ENCODE measurements at places on chromosomes 16 and 17.

GRCh38 chr16:67526149-67526791 is 2.4 kb upstream of the RIPOR1 start:
- no peak for DNase-seq

- no peak for DNase-seq
These were observed 10.1 kb upstream of the CA4 start for GRCh38 chr17:60139438-60140285.

DNA sequence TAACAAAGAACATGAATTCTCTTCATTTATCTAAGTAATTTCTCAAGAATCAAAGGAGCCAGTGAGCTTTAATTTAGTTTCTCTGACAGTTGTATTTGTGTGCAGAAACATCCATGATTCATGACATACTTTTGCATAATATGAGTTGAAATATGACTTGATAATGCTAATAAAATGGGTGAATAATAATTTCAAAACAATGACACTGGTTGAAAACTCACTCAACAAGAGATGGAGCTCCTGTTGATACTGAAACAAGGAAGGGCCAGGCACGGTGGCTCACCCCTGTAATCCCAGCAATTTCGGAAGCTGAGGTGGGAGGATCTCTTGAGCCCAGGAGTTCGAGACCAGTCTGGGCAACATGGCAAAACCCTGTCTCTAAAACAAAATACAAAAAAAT is 147.0 kb downstream of the MAP2K6 start:
- DNase-seq = no peak

GRCh38 chr16:52650318-52650717 is 103.4 kb upstream of the TOX3 start:
- no peak for DNase-seq

GRCh38 chr16:66258916-66259845 is 107.3 kb upstream of the CDH5 start:
- DNase-seq = no peak

- no peak for DNase-seq
These were observed 536.5 kb upstream of the CDH11 start for GRCh38 chr16:65658349-65658748.

DNA sequence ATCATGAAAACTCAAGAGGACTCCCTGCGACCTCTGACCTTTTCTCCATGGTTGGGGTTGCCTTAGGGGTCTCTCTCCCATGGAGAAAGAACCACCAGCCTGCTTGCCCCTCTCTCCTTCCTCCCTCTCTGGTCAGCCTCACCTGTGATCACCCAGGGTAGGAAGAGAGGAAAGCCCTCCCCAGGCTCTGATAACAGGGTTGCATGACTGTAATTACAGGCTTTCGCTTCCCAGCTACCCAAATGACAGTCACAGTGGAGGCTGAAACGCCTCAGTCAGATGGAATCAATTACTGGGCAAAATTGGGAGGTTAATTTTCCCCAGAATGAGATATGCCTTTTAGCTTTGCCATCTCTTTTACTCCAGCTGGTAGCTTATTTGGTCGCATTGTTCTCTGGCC is 265.8 kb upstream of the SOX9 start:
- DNase-seq = no peak

GRCh38 chr17:75114552-75115314 is 5.0 kb downstream of the ARMC7 start:
- DNase-seq = no peak

GRCh38 chr17:66464921-66465320 is 162.5 kb downstream of the PRKCA start:
- DNase-seq = no peak

- DNase-seq = no peak
These were observed 125.3 kb downstream of the ANKRD11 start for GRCh38 chr16:89365044-89365467.

GRCh38 chr16:83791916-83792315 is 15.9 kb upstream of the HSBP1 start:
- no peak for DNase-seq

GRCh38 chr16:56241596-56241995 is 50.3 kb downstream of the GNAO1 start:
- no peak for DNase-seq

GRCh38 chr17:58172369-58173071 is 5.7 kb downstream of the OR4D2 start:
- DNase-seq = peak; percentile 31

DNA sequence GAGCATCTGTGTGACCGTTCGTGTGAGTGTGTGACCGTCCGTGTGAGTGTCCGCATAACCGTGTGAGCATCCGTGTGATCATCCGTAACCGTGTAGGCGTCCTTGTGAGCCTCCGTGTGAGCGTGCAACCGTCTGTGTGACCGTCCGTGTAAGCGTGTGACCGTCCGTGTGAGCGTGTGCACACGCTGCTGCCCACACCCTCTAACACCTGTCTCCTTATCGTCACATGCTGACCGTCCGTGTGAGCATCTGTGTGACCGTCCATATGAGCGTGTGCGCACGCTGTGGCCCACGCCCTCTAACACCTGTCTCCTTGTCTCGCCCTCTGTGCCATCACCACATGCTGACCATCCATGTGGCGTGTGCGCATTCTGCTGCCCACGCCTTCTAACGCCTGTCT is 31.1 kb downstream of the NME3 start:
- DNase-seq = no peak

- no peak for DNase-seq
These were observed 63.0 kb downstream of the NUP93 start for GRCh38 chr16:56792967-56793366.

GRCh38 chr16:4336701-4337539 is 14.2 kb downstream of the PAM16 start:
- no peak for DNase-seq

DNA sequence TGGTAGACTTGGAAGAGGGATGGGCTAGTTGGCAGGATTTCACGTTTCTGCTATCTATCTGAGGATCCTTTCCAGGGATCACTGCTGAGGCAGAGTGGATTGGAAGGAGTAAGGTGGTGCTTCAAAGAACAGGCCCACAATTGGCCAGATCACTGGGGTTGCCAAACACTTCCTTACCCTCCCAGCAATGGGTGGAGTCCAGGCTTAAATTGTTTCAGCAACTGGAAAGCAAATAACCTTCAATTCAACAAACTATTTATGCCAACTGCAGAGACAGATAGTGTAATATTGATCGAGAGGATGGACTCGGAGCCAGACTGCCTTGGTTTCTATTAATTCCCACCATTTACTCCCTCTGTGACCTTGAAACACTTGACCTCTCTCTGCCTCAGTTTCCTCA is 2.1 kb downstream of the ARRB2 start:
- no peak for DNase-seq

DNA sequence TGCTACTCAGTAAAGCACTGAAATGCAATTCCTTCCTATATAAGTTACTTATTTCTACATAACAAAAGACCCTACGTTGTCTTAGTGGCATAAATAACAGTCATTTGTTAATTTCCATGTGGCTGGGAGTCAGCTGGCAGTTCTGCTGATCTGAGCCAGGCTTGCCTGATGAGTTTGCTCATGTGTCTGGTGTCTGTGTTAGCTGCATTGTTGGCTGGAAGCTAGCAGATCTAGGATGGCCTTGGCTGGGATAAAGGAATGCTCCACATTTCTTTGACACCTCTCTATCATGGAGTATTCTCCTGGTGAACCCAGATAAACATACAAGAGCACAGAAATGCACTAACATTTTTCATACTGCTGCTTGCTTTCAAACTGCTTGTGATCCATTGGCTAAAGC is 264.4 kb upstream of the MON1B start:
- DNase-seq = no peak

GRCh38 chr17:65556014-65556909 is 5.2 kb downstream of the AXIN2 start:
- DNase-seq = no peak

GRCh38 chr16:85944572-85945423 is 45.8 kb downstream of the IRF8 start:
- DNase-seq = no peak

GRCh38 chr16:19896951-19897350 is 12.3 kb upstream of the GPRC5B start:
- DNase-seq = no peak

- no peak for DNase-seq
These were observed 48.9 kb downstream of the SLFN5 start for GRCh38 chr17:35291802-35292201.

GRCh38 chr17:82314012-82314726 is 3.2 kb downstream of the CD7 start:
- no peak for DNase-seq

DNA sequence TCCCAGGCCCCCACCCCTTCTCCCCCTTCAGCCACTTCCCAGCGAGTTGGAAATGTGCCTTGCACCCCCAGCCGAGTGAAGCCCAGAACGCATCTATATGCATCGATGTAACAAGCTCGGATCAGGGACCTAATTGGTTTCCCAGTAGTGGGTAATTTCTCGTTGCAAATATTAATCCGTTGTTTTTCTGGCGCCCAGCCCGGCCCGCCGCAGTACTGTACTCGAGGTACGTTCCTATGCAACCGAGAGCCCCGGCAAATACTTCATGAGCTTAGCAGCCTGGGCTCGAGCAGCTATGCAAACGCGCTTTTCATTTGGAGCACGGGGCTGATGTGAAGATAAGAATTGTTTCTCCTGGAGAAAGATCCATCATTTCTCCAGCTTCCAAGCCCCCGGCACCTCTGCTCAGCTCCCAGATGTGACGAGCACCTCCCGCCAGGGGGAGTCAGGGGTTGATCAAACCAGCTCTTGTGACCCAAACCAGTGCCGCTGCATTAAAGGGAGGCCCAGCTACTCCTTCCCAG is 229.8 kb downstream of the KATNIP start:
- no peak for DNase-seq

- no peak for DNase-seq
These were observed 55.3 kb downstream of the PIGL start for GRCh38 chr17:16272111-16272840.

DNA sequence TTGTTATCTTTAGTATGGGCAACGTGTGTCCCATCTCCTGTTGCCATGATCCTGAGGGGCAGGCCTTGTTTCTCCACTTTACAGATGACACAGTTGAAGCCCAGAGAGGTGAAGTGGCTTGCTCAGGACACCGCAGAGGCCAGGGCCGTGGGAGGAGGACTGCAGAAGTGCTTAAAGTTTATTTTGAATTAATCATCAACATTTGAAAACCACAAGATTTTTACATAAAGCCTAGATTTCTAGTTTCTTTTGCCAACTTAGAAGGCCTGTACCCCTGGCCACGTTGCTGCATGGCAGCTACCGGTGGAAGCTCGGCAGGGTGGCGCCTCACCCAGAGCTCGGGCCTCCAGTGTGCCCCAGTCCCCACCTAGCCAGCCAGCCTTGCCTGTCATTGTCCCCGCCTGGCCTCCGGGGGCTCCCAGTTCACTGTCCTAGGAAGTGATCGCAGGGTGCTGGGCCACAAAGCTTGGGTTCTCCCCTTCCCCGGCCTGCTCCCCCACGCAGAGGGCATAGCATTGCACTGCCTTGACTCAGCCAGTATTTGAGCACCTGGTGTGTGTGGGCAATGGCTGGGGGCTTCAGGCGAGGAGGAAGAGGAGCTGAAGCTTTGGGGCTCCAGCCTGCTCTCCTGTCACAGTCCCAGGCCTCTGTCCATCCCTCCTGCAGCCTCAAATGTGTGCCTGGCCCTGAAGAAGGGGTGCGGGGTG is 14.8 kb upstream of the ADCY7 start:
- DNase-seq = no peak

DNA sequence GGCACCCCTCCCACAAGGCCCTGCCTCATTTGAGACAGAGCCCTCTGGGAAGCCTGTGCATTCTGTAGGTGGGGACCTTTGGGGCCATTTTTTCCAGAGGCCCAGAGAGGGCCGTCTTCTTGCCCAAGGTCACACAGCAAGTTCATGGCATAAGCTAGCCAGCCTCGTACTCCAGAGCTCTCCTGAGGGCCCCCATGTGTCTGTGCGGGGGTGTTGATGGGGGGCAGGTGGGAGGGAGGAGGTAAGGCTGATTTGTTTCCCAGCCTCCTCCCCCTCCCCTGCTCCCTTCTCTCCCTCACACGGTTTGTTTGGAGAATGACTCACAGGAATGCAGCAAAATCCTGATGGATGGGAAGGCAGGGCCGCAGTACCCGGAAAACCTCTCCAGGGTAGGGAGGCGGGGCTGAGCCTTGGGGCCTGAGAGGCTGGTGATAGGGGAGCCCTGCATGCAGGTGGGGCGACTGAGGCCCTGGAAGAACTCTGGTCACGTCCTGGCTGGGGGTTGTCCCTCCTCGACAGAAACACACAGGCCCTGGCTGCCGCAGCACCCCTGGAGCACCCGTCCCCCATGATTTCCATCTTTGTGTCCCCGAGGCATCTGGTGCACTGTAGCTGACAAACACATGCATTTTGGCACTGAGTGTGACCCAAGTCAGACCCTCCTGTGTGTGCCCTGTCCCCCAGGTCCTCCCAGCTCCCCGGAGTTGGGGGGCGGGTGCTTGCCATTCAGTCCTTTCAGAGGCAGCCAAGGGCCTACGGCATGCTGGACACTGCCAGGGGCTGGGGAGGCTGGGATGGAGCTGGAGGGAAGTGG is 29.7 kb downstream of the RAI1 start:
- DNase-seq = peak; percentile 74

GRCh38 chr17:41563607-41564170 is 8.2 kb downstream of the KRT9 start:
- DNase-seq = no peak

- DNase-seq = no peak
These were observed 37.4 kb upstream of the GNA13 start for GRCh38 chr17:65093930-65094329.

DNA sequence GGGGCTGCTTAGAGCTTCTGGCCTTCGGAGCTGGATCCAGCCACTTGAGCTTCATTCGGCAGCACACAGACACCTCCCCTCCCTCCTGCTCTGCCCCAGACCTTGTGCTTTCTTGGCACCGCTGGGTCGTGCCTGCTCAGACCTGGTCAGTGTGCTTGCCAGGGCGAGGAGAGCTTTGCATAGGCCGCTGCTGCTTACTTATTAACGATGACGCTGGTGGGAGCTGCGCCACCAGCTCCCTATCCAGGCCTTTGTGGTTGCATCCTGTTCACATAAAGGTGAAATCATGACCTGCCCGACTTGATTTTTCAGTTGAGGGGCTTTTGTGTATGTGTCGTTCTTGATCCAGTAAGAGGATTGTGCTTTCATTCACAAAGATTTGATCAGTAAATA is 101.1 kb downstream of the MSI2 start:
- peak; percentile 99 for DNase-seq

DNA sequence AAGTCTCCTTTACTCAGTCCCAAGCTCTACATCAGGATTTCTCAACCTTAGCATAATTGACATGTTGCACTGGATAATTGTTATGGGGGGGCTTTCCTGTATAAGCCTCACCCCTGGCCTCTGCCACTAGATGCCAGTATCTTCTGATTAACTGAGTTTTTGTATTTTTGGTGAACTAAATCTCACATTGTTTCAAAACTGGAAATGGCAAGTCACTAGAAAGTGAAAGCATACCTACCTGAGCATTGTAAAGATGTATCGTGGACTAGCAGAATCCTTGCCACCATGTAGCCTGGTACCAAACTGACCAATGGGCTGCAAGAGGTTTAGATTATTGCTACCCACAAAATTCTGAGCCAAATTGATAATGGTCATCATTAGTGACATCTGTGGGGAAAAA is 15.0 kb downstream of the TOP2A start:
- no peak for DNase-seq

DNA sequence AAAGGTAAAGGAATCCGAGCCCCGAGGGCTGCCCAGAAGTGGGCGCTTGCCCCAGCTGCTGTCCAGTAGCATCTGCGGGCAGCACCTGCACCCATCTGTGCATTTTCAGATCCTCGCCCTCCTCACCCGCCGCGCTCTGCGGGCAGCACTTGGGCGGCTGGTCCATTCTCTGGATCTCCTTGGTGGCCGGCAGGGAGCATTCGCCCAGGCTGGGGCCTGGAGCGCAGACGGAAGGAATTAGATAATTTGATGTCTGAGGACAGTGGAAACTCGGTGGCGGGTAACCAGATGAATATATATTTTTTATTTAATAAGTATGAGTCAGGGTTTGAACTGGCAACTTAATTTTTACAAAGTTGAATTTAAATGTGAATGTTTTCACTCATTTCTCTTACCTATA is 88.5 kb downstream of the NPIPB11 start:
- DNase-seq = no peak
